ENCODE measurements at places on chromosomes 3 and 15.
A peak's percentile ranks its signal among the peaks of the same experiment; 100 is the strongest.

DNA sequence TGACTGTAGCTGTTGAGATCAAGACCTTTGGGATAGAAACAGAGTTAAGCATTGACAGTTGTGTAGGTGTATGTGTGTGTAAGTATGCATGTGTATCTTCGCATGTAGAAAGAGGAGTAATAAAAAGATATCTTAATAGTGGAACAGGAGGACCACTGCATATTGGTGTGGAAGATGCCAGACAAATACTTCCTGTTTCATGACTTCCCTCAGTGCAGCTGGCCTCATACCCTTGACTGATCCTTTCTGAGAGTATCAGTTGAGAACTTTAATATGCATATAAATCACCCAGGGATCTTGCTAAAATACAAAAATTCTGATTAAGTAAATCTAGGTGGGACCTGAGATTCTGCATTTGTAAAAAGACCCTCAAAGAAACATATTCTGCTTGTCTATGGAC is 8.5 kb upstream of the ZBED2 start:
- ATAC-seq, result no peak

DNA sequence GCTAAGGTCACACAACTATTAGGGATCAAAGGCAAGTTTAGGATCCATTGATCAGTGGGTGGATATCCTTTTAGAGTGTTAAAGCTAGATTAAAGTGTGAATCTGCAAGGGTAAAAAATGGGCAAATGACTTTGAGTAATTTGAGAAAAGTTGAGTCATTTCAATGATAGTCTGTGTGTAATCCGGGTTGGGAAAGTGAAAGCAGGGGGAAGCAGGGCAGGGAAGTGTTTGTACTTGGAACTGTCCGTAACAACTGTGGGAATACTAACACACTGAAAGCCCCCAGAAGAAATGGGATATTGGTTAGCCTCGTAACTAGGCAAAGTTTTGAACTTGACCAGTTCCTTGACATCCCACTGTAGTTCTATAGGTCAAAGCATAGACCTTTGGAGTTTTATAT is 187.2 kb upstream of the SLITRK3 start:
- ATAC-seq, result no peak

DNA sequence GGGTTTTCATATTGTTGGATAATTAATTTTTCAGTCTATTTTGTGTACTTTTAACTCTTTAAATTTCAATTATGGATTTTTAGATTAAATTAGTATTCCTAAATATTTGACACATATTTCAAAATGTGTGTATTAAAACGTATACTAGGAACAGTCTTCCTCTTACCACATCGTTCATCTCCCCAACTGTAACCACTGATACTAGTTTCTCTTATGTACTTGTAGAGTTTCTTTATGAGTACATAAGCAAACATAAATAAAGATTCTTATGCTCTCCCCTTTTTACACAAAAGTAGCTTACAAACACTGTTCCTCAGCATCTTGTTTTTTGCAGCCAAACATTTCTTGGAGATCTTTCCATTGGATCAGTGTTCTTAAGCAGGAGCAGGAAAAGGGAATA is 45.9 kb downstream of the CMSS1 start:
- ATAC-seq, result no peak

GRCh38 chr15:67805008-67805665 is 20.2 kb upstream of the SKOR1 start:
- peak; percentile 20 for ATAC-seq

DNA sequence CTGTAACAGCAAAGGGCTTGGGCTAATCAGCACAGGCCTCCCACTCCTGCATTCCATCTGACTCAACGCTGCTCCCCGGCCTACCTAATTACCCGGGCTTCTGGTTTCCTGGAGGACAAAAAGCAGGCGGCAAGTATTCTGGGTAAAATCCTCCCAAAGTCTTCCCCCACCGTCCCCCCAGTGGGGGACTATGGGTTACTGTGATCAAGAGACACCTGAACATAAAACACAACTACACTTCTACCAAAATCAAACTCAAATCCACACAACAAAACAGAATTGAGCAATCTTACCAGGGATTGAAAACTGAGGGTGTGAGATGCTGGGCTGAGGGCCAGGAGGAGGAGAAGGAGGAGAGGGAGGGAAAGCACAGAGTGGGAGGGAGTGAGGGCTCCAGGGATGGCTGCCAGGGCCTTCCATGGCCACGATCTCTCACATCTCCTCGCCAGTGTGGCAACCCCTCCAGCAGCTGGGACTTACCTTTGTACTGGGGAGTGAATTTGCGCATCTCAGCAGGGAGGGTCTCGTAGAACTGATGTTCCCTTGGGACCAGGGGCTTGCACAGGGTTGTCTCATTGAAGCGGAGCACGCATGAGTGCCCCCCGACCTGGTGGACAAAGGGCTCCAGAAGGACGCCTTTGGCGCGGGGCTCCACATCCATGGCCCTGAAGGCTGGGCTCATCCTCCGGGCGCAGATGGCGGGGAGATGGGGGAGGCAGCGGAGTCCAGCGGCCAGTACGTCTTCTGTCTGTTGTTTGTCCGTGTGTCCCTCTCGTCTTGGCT is 9.1 kb upstream of the NCKIPSD start:
- peak; percentile 38 for ATAC-seq

GRCh38 chr15:72796210-72796514 is 12.6 kb upstream of the ADPGK start:
- ATAC-seq, result no peak

DNA sequence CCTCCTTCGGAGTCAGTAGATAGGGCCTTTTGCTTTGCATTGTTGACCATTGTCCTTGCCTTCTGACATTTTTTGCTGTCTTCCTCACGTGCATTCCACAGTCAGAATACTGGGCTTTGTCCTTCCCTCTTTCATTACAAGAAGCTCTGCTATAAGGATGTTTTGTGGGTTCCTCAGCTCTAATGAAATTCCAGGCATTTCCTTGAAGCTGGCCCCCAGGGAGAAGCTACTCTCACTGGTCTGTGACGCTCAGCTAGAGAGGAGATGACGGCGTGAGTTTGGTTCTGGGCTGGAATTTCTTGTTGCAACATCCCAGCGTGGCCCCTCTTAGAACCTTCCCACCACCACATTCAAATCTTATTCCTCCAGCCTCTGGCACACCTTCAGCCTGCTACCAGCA is 210.2 kb downstream of the TJP1 start:
- ATAC-seq, result no peak

DNA sequence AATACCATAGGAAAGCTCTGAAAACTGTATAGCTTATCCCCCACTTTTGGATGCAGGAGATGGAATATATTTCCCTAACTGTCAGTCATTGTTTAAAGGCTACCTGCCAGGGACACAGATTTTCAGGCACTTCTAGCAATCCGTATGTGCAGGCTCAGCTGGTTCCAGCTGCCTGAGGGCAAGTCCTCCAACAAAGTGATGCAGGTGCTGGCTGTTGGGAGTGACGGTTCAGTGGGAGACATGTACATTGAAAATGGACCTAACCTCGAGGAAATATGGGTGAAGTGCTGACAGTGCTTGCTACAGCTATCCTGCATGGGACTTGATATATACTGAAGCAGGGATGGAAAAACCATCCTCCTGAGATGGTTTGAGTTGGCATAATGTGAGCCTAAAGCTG is 153.1 kb upstream of the GAP43 start:
- ATAC-seq, result no peak

DNA sequence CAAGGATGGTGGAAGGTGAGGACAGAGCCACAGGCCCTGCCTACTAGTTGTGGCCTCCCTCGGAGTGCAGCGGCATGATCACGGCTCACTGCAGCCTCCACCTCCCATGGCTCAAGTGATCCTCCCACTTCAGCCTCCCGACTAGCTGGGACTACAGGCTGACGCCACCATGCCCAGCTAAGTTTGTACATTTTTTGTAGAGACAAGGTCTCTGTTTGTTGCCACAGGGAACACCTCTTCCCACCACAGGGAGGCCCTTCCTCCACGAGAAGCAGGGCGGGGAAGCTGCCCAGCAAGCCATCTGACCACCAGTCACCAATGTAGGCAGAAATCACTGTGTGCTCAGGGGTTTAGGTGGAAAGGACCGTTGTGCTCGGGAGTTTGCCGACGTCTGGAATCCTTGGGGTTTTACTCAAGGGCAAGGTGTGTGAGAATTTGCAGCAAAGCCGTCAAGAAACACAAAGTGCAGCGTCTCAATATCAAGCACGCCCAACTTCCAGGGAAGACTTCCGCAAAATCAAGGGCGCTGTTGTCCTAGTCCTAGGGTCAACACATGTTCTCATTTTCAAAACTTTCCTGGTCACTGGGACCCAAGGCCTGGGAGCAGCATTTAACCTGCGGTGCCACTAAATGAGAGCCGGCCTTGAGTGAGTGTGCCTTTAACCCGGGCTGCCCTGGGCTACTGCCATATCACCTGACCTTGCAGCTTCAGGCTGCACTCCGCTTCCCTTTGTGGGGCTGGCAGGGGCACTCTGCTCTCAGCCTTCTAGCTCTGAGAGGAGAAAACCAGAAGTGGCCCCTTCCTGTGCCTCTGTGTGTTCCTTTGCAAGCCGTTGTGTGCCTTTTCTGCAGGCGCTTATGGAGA is 65.7 kb downstream of the SLC12A8 start:
- no peak for ATAC-seq

DNA sequence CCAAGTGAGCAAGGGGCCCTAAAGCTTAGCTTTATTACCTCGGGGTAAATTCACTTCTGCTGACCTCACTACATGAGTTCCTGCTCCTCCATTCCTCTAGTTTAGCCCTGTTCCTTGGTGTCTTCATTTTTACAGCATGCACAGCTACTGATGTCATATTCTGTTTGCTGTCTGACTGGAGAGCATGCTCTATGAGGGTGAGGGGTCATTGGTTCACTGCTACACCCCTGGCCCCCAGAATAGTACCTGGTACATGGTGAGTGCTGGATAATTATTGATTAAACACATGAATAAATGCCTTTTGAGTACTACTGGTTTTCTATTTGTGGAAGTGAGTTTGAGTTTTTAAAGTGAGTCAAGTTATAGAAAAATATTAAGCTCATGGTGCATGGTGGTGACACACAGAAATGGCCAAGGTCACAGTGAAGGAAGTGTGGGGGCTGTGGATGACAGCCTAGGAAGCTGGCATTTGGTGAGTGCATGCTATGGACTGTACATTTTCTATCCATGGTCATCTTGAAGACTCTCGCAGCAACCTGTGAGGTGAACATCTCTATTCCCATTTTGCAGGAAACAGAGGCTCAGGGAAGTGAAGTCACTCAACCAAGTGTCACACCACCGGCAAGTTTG is 34.0 kb downstream of the RPLP1 start:
- no peak for ATAC-seq

GRCh38 chr3:123658852-123659206 is 74.0 kb upstream of the HACD2 start:
- no peak for ATAC-seq

GRCh38 chr15:83352119-83352518 is 67.7 kb upstream of the BNC1 start:
- peak; percentile 30 for ATAC-seq

GRCh38 chr15:28927043-28927442 is 41.3 kb downstream of the APBA2 start:
- ATAC-seq, result no peak

GRCh38 chr15:53875139-53875538 is 103.1 kb upstream of the UNC13C start:
- ATAC-seq, result no peak

GRCh38 chr15:64824929-64825430 is 467 bp downstream of the PIF1 start:
- peak; percentile 1 for ATAC-seq

DNA sequence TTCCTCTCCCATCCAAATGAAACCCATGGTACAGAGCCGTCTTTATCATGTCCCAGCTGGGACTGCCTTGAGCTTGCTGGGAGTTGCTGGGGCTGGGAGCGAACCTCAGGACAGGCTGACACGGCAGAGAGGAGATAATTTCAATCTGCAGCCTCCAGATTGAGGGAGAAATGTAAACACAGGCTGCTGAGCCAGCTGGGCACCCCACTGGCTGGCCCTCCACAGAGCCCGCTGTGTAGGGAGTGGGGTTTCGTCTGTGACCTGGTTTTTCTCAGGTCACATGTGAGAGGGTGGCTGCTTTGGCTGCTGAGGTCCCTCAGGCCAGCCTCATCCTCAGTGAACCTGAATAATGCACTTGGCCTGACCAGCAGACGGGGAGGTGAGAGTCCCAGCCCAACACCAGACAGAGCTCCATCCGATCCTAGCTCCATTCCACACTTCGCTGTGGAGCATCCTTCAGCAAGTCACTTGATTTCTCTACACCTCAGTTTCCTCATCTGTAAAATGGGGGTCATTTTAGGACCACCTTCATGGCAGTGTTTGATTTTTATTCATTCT is 121.6 kb upstream of the MRPS22 start:
- ATAC-seq, result no peak

DNA sequence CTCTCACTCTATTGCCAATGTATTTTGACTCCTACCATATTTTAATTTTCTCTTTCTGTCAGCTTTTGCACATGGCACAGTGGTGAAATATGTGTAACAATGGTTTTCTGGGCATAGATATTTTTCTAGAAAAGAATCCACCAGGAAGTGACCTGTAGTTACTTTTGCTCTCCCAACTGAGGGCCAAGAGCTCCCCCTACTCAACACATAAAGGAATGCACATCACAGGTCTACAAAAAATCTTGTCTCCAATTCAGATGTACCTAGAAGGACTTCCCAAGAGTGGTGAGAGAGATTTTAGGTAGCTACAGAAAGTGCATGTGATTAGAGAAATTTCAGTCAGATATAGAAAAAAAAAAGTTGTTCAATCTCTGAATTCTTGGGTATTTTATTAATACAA is 15.6 kb downstream of the CPA3 start:
- no peak for ATAC-seq

- no peak for ATAC-seq
Measured at GRCh38 chr3:162863579-162863978, 1367.0 kb downstream of the OTOL1 start.

DNA sequence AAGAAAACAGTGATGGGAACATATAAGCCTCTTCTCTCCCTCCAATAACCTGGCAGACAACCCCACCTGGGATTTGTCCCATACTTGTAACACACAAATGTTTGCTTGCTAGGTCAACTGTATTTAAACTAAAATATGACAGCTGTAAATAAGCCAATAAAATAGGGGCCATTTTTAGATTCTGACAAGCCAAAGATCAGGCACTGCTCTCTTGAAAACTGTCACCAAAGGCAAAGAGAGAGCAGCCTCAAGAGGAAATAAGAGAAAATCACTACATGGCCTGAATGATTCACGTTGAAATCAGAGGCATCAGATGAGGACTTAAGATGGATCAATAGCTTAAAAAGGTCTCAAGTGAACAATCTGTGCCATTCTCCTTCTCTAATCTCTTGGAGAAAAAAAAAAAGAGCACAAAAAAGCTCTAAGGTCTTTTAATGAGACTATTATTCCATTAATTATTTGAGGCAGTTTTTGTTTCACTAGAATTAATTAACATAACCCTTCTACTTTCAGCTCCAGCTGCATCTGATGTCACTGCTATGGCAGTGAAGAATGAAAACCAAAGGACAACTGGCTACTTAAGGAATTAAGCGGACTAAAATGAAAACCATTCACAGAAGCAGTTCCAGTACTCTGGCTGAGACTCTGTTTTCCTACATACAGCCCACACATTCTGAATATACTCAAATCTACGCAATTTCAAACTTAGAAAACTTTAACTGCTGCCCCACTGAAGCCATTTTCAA is 19.0 kb downstream of the MYO5A start:
- peak; percentile 57 for ATAC-seq

- peak; percentile 26 for ATAC-seq
Measured at GRCh38 chr3:99012051-99012450, 110.6 kb upstream of the DCBLD2 start.
